Activated CD8-positive, alpha-beta T cell treated with anti-CD3 and anti-CD28 coated beads for 36 hours (primary cell): ENCODE measurements at places on chromosomes 2 and 18. TPM values are rescaled to one million over a fixed set of nuclear protein-coding genes. Genes with fewer than 3 reads are reported as not detected.

DNA sequence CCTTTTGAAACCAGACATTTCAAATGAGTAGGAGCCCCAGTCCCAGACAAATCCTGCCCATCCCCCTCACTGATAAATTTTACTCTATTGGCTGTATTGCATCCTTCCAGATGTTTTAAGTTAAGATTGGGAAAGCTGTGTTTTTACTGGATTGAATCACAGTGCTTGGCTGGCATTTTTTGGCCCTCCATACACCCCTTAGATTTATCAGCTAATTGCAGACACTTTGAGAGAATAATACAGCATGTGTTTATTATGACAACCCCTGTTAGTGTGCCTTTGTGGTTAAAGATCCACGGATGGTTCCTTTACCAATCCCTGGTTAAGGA lies 74.9 kb downstream of the ANTXR1 start:
- no peak for DNase-seq

The GPD2 gene
- total RNA-seq, result 40.9 TPM

GRCh38 chr2:112706170-112706664 lies 14.6 kb upstream of the NT5DC4 start:
- DNase-seq, result peak; percentile 89

GRCh38 chr18:48864876-48865275 lies 85.9 kb downstream of the SMAD7 start:
- DNase-seq, result no peak

The DSEL gene
- total RNA-seq, result 0.09 TPM

GRCh38 chr2:182117196-182117595 lies 131.5 kb downstream of the PPP1R1C start:
- no peak for DNase-seq

- DNase-seq, result no peak
Observed at GRCh38 chr2:226515344-226516055, 284.1 kb downstream of the IRS1 start.

The SLC23A3 gene
- total RNA-seq, result 1.6 TPM

DNA sequence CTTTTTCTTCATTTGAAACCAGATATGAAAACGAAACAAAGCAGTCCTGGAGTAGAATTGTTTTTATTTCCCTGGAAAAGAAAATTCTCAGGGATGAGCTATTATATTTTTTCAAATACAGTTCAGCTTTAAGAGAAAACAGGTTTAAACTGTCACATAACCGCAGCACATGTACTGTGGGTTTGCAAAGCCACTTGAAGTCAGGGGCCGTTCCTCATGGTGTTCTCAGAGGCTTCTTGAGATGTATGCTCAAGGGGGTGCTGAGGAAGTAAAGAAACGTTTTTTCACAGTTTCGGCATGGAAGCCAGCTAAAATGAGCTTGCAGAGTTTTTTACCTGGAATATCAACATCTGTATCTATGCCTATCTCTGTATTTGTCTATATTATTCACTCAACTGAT lies 225.3 kb downstream of the MC4R start:
- DNase-seq, result no peak

The HDHD2 gene
- 32.2 TPM for total RNA-seq

GRCh38 chr2:107625982-107626381 lies 200.7 kb upstream of the RGPD4 start:
- no peak for DNase-seq

- DNase-seq, result peak; percentile 82
Observed at GRCh38 chr2:60899230-60899891, 18.0 kb downstream of the REL start.

The DCDC2C gene
- total RNA-seq, result not detected

- no peak for DNase-seq
Observed at GRCh38 chr2:95271381-95271971, 2.8 kb upstream of the PROM2 start.

GRCh38 chr18:62880673-62881364 lies 165.5 kb downstream of the PHLPP1 start:
- DNase-seq, result no peak

The GALNT3 gene
- 2.8 TPM for total RNA-seq

DNA sequence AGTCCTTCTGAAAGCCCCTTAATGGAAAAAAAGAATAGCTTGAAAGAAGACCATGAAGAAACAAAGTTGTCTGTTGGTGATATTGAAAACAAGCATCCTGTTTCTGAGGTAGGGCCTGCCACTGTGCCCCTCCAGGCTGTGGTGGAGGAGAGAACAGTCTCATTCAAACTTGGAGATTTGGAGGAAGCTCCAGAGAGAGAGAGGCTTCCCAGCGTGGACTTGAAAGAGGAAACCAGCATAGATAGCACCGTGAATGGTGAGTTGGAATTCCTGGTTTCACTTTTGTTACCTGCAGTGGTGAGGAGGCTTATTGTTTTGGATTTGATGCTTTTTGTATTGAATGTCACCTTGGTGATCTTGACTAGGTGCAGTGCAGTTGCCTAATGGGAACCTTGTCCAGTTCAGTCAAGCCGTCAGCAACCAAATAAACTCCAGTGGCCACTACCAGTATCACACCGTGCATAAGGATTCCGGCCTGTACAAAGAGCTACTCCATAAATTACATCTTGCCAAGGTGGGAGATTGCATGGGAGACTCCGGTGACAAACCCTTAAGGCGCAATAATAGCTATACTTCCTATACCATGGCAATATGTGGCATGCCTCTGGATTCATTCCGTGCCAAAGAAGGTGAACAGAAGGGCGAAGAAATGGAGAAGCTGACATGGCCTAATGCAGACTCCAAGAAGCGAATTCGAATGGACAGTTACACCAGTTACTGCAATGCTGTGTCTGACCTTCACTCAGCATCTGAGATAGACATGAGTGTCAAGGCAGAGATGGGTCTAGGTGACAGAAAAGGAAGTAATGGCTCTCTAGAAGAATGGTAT lies 13.3 kb downstream of the SLC20A1 start:
- DNase-seq, result no peak

DNA sequence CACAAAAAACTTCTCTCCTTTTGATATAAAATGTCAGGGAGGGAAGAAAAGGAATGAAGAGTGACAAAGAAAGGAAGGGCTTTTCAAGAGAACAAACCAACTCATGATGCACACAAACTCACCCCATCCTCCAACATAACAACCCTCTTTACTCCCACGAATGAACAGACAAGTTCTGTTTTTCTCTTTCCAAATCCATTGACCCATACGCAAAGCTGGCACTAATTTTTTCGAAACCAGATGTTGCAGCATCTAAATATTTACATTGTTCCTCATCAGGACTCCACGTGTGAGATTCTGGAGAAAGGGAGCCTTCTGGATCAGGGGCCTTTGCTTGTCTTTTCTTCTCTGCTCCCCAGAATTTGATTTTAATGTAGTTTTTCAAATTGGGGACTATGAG lies 143.3 kb upstream of the BCL2L11 start:
- no peak for DNase-seq

GRCh38 chr18:70246061-70246466 lies 40.6 kb upstream of the RTTN start:
- no peak for DNase-seq

GRCh38 chr2:226583715-226584114 lies 215.9 kb downstream of the IRS1 start:
- no peak for DNase-seq

GRCh38 chr2:113084249-113085000 lies 16.7 kb downstream of the IL1F10 start:
- peak; percentile 33 for DNase-seq

GRCh38 chr2:45941531-45942236 lies 290.2 kb downstream of the PRKCE start:
- DNase-seq, result no peak

The GKN2 gene
- not detected for total RNA-seq

The CASP8 gene
- 35.2 TPM for total RNA-seq

DNA sequence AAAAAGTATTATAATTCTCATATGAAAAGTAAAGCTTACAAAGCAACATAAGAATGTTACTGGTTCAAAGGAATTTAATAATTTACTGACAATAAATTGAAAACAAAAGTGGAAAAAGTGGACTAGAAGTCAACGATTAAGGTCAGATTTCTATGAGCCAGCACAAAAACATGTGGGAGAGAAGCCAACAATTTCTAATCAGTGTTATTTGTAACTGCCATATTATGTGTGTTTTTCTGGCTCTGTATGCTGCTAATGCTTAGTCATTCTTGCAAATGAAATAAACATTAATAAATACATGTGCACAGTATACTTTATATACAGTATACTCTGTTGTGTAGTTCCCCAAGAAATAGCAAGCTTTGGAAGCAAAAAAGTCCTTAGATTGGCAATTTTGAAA lies 301.3 kb upstream of the RGPD4 start:
- DNase-seq, result no peak

- no peak for DNase-seq
Observed at GRCh38 chr2:8103085-8103708, 578.7 kb upstream of the ID2 start.

The DLGAP1 gene
- not detected for total RNA-seq

GRCh38 chr2:181047829-181048228 lies 67.4 kb downstream of the UBE2E3 start:
- no peak for DNase-seq

- no peak for DNase-seq
Observed at GRCh38 chr2:190469771-190470170, 61.6 kb downstream of the MFSD6 start.

GRCh38 chr2:31049264-31049663 lies 89.0 kb downstream of the GALNT14 start:
- no peak for DNase-seq

- no peak for DNase-seq
Observed at GRCh38 chr2:193276069-193276468, 1081.3 kb upstream of the TMEFF2 start.

The C2orf80 gene
- not detected for total RNA-seq

DNA sequence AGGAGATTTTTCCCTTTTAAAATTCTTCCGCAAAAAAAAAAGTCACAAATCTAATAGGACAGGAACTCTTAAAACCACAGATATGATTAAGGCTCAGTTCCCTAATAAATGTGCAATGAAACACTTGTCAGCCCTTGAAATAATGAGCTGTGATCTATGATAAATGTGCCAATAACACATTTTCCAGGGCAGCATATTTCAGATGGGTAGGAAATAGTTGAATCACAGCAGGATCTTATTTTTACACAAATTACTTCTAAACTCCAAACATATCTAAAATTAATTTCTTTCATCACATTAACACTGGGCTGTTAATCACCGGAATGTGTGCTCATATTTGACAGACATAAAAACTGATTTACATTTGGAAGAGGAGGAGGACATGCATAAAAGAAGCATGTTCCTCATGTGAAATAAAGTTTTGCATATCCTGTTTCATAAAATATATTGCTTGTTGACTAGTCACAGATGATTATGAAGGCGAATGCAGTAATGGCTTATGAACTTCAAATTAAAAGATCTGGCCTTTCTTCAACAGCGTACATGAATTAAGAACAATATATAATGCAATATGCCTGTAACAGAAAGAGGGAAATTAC lies 281.4 kb downstream of the PAX3 start:
- no peak for DNase-seq

The IL36A gene
- total RNA-seq, result not detected

DNA sequence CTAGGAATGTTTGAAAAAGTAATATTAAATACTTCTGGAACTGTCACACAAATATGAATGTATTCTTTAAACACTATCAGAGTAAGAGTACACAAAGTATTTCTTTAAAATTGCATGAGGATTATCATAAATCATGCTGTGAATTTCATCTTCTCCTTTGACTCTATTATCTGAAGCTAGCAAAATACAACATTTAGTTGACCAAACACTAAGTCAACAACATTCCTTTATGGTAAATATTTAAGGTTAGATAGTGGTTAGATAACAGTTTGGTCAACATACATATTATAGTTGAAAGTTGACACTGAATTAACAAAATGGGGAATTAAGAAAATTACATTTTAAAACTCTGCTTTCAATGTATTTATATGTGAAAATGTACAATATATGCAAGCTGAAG lies 72.1 kb upstream of the GRB14 start:
- DNase-seq, result no peak

The FHOD3 gene
- total RNA-seq, result not detected

DNA sequence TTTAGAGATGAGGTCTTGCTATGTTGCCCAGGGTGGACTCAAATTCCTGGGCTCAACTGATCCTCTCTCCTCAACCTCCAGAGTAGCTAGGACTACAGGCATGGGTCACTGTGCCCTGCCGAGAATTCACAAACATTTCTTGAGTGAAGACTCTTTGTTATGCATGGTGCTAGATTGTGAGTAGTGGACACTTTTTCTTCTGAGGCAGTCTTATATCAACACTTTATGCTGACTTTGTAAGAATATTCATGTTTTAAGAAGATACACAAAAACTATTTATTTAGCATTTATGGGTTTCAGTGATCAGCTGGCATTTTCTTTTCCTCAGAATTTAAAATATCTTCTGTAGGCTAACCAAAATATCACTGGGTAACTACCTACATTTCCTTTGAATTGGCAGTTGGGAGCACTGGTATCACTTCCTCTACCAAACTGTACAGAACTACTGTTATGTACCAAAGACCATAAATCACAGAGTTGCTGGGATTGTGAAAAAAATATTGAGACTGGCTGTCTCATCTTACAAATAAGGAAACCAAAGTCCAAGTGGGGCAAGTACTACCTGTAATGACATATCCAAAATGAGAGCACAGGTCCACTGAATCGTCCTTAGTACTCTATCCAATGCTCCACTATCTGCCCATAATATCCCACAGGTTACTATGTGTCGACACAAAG lies 34.0 kb downstream of the DOCK10 start:
- no peak for DNase-seq

GRCh38 chr2:156826341-156826933 lies 390.3 kb downstream of the GPD2 start:
- no peak for DNase-seq

GRCh38 chr2:124639524-124639923 lies 614.4 kb downstream of the CNTNAP5 start:
- DNase-seq, result no peak

- no peak for DNase-seq
Observed at GRCh38 chr18:66167829-66168684, 417.2 kb downstream of the CDH7 start.
